Fibroblast of mammary gland (primary cell): ENCODE measurements at places on chromosomes 3 and 15.

- DNase-seq = no peak
Observed at GRCh38 chr3:126349611-126350501, 7.4 kb downstream of the KLF15 start.

GRCh38 chr15:74193299-74193718, 9.3 kb downstream of the STRA6 start:
- DNase-seq = peak; percentile 93

GRCh38 chr3:44045476-44046275, 196.0 kb upstream of the TOPAZ1 start:
- DNase-seq = no peak

- DNase-seq = no peak
Observed at GRCh38 chr3:179977356-179977755, 59.4 kb downstream of the PEX5L start.

- peak; percentile 42 for DNase-seq
Observed at GRCh38 chr3:63333815-63334214, 55.7 kb downstream of the SYNPR start.

GRCh38 chr3:30112411-30112810, 494.0 kb upstream of the TGFBR2 start:
- DNase-seq = no peak

- peak; percentile 79 for DNase-seq
Observed at GRCh38 chr3:51371943-51372557, 13.0 kb upstream of the MANF start.

DNA sequence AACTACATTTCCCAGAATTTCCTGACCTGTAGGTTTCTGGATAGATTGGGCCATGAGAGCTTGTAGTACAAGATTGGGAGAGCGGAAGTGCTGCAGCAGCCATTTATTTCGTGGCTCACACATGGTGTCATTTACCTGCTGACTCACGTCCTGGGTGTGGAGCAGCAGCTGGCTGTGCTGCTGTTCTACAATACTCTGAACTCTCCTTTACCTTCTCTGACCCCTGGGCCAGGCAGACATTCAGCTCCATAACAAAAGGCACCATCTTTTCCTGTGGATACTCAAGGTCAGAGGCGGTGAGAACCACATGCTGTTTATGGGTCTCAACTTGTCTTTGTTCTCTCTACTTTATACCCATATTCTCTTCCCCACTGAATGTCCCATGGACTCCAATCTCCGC, 490.2 kb downstream of the IGSF11 start:
- DNase-seq = no peak

DNA sequence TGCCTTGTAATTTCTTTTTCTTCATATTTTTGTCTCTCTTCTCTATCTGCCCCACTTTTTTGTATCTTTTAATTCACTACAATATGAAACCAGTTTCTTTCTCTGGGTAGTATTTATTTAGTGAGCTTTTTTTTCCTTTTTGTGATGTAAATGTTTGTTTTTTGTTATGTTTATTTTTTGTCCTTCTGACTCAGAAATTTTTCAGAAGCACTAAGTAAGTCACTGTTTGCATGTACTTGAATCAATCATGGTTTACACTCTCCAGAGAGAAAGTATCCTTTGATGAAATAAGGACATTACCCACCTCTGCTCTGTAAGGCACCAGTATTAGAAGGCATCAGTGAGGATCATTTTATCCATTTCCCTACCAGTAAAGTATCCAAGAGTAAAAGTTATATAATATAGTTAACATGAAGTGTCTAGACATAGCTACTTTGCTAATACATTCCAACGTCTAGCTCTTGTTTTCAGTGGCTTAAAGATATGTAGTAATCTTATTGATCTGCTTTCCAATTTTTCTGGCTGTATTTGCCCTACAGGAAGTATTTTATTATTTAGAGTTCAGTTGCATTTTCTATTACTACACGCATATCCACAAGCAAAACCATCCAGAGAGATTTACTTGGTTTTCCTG, 25.4 kb downstream of the FILIP1L start:
- no peak for DNase-seq

DNA sequence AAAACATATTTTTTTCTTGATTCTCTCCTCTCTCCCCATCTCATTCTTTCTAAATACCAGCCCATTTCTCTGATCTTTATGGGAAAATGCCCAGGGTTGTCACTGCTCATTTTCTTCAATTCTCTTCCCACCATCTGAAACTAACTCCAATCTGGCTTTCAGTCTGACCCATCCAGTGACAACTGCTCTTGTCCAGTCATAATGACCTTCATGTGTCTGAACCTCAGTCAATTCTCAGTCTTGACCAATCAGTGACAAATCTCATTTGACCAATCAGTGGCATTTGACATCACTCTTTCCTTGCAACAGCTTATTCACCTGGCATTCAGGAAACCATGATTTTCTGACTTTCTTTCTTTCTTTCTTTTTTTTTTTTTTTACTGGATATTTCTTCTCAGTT, 15.1 kb downstream of the VEPH1 start:
- DNase-seq = peak; percentile 43

DNA sequence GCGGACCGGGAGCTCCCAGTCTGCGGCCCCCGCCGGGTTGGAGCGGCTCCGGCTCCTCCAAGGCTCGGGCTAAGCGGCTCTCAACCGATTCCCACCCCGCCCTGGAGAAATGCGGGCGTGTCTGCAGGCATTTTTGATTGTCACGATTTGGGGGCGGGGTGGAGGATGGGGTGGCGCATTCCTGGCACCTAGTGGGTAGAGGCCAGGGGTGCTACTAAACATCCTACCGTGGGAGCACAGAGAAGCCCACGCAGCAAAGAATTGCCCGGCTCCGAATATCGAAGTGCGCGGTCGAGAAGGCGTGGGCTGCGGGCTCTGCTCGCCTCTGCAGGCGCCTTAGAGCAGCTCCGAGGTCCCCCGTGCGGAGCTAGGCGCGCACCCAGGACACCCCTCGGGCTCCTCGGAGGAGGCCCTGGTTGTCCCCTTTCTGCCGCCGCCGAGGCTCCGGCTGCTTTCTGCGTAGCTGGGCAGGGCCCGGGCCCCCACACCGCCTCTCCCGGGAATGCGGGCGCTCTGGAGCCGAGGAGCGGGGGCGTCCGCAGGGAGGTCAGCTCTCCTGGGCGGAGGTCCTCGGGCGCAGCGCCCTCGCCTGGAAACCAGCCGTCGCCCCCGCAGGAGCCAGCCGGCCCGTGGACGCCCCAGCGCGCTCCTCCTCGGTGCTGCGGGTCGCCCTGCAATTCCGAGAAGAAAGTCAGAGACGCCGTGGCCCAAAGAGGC, 16.5 kb upstream of the LAMP3 start:
- DNase-seq = peak; percentile 50

- peak; percentile 99 for DNase-seq
Observed at GRCh38 chr3:12405432-12406272, 78.6 kb upstream of the TSEN2 start.

DNA sequence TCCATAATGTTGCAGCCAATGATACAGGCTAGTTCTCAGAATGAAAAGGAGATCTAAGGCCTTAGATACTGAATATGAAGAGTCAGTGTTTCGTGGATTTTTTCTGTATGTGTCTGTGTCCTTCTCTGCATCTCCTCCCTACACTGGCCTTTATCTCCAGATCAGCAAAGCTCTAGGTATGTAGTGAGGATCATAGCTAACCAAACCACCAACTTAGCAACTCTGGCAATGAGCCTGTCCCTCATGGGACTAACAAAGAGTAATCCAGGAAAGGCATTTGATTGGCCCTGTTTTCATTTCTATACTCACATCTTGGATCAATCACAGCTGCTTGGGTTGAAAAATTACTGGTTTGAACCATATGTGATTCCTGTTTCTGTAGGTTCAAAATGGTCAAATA, 18.6 kb upstream of the CNTN3 start:
- DNase-seq = peak; percentile 59

DNA sequence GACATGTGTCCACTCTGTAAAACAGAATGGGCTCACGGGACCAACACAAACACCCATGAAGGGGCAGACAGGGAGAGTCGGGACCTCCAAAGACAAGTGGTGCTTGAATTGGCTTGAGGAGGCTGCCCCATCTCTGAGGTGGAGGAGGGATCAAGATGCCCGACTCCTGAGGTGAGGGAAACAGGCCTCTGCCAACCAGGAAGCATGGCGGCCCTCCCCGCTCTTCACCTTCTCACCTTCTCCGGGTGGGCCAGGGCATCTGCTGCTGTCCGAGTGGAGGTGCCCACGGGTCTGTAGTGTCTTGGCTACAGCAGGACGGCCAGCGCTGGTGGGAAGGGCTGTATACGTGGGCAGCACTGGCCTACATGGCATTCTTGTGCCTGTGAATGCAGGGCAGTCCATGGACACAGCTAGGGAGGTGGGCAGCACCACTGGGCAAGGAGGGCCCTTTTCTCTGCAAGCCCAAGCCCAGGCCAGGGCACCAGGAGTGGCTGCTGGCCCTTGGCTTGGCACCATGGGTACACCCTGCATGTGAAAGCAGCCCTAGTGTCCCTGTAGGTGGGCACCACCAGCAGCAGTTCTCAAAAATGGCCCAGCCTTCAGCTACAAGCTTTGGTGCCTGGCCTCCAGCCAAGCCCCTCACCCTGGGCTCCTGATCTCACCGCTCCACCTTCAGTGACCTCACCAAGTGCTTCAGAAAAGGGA, 79.4 kb downstream of the SNRK start:
- no peak for DNase-seq

DNA sequence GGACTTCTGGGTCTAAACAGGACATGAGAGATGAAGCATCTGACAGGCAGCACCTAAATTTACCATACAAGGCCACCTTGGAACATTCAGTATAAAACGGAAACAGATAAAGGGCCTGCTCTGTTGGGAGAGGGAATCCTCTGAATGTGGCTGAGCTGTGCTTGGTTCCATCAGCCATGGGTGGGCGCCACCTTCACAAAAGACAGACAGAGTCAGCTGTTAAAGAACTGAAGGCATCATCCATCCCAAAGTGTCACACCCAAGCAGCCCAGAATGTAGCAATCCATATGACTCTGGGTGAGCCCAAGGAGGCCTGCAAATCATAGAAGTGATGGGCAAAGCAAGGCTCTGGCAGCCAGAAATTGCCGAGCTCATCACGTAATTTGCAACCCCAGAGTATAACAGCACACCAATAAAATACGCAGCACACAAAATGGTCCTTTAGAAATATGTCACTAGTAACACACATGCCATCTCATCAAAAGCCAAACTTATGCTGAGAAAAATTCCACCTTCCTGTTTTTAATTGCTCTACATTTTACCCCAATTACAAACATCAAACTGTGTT, 24.8 kb upstream of the RBP1 start:
- no peak for DNase-seq

- peak; percentile 93 for DNase-seq
Observed at GRCh38 chr3:186461141-186461540, 83.0 kb downstream of the CRYGS start.

- peak; percentile 92 for DNase-seq
Observed at GRCh38 chr3:122793568-122794416, at the start of gene HSPBAP1. Gene HSPBAP1, minus strand, starts transcription at chr3:122793831. Its CDS starts 151 bp downstream, at chr3:122793680.

GRCh38 chr3:148026009-148026588, 616.9 kb downstream of the ZIC1 start:
- DNase-seq = no peak

GRCh38 chr3:31695280-31696008, 162.7 kb downstream of the STT3B start:
- no peak for DNase-seq

DNA sequence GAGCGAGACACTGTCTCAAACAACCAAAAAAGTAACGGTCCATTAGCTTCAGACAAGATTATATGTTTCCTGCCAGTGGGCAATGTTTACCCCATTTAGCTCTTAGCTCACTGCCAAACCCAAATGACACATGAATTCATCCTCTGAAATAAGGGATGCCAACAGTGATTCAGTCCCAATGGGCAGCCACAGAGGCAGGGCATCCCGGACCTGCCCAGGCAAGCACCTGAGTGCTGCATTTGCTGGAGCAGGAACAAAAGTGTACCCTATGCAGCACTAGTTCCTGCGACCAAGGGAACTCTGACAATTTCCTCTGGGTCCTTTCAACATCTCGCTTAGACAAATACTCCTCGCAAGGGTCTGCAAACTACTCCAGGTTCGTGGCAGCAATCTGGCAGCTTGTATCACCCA, 8.0 kb downstream of the IP6K2 start:
- peak; percentile 41 for DNase-seq

DNA sequence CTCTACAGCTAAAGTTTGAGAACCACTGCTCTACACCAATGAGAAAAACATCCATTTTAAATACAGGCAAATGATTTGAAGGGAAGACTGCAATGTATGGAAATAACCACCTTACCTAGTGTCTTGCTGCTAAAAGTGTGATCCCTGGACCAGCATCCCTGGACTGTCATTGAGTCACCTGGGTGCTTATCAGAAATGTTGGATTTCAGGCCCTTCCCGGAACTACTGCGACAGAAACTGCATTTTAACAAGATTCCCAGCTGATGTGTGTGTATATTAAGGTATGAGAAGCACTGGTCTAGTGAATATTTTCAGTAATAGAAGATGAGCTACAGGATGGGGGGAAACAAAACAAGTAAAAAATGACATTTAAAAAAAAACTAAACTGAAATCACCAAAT, 324.1 kb downstream of the MECOM start:
- no peak for DNase-seq

DNA sequence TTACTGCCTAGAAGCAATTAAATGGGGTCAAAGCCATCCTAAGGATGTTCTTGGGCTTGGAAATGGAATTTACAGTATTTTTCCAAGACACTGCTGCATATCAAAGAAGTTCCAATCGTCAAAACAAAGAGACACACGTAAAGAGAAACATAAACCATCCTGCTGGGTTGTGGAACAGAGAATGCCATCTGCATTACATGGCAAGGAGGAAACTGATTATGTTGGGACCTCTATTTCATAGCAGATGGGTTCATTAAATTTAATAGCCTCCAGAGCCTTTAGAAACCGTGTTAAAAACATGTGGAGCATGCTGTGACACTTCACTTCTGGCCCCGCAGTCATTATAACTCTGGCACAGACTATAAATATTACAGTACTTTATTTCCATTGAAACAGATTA, 154.6 kb downstream of the LRTM1 start:
- DNase-seq = no peak

GRCh38 chr15:73620078-73620477, 13.1 kb downstream of the NPTN start:
- DNase-seq = no peak

GRCh38 chr15:25056484-25057425, 102.0 kb downstream of the SNRPN start:
- no peak for DNase-seq

DNA sequence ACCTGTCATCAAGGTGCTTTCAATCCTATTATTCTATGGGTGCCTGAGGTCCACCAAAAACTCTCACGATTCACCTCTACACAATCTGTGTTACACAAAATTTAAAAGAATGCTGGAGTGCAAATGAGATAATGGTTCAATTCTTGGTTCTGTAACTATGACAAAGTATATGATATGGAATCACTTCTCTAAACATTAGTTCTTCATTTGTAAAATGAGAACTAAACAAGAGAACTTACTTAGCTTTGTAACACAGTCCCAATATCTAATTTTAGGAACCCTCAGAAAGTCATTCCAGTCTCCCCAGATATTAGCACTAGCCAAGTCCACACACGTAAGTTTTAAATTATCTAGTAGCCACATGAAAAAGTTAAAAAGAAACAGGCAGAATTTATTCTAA, 111.5 kb downstream of the TBL1XR1 start:
- no peak for DNase-seq

DNA sequence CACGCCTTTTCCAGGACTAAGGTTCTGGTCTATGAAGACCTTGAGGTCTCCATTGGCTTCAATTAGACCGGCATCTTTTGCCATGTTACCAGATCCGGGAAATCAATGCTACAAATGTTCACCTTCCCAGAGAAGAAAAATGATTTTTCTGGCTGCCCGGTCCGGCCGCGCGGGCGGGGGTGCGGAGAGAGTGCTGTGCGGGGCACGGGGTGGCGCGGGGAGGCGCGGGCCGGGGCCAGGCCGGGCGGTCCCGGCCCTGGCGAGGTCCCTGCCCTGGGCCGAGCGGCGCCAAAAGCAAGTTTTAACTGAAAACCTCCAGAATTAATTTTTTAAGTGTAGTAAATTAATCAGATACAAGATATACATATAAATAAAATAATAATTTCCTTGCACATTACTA, 128.2 kb downstream of the MINAR1 start:
- DNase-seq = no peak
